ENCODE measurements at places on chromosomes 1 and 21.

DNA sequence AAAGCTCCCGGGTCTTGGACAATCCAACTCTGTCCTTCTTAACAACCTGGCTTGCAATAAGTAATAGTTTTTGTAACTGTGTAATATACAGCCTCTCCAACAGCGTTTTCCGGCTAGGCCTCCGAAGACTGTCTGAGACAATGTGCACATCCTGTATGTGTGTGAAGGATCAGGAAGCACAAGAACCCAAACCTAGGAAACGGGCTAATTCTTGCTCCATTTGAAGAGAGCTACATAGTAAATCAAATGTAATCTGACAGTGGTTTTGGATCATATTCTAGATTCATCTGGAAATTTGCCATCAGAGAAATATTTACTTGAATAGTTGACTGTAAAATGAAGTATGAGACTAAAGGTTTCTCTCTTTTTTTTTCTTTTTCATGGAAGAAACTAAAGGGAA is 1.2 kb downstream of the GPR52 start:
- no peak for DNase-seq

- no peak for DNase-seq
Observed at GRCh38 chr1:229064320-229065168, 206.4 kb upstream of the RAB4A start.

GRCh38 chr1:31605908-31606427 is 11.5 kb upstream of the HCRTR1 start:
- no peak for DNase-seq

DNA sequence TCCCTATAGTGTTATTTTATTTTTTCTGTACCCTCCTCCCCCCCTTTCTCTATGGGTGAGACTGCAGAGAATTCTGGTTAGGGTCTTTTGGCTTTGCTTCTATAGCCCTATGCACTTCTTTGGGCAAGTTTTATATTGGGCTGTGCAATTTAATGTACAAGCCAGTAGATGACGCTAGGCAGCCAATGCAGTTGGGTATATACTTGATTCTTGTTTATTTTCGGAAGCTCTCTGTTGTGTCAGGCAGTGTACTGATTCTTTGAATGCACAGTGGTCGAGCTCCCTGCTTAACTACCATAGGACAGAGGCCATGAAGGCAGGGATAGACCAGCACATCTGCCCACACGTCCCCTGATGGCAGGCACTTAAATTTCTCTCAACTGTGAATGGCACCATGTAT is 34.1 kb upstream of the GPR52 start:
- DNase-seq, result no peak

GRCh38 chr1:113233441-113233840 is 156.9 kb upstream of the MAGI3 start:
- no peak for DNase-seq

GRCh38 chr1:35936838-35937237 is 5.9 kb downstream of the AGO3 start:
- no peak for DNase-seq

DNA sequence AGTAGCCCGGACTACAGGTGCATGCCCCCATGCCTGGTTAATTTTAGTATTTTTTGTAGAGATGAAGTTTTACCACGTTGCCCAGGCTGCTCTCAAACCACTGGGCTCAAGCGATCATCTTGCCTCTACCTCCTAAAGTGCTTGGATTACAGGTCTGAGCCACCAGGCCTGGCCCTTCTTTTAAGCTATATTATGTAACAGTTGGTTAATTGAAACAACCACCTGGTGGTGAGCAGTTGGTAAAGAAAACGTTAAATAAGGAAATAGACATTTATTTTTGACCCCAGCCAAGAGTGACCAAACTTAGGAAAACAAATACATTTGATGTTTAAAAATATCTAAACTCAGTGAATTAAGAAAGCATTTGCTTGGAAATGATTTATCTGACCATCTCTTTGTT is 12.1 kb upstream of the PDC start:
- no peak for DNase-seq

GRCh38 chr1:4973341-4973740 is 318.9 kb downstream of the AJAP1 start:
- no peak for DNase-seq

DNA sequence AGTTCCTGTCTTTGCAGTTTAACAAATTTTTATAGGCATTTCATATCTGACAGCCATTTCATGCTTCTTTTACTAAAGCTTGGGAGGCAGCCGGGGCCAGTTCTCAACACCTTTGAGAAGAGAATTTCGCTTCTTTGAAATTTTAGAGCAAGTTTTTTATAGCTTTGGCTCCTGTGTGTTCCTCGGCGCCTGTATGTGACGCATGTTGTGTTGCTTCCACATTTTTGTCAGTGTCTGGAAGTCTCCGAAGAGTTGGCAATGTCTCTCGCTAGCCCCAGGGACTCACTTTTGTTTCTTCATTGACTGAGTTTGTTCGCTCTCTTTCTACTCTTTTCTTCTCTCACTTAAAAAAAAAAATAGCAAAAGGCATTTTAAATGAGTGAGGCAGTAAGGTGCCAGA is 386.9 kb upstream of the PLXNA2 start:
- no peak for DNase-seq

DNA sequence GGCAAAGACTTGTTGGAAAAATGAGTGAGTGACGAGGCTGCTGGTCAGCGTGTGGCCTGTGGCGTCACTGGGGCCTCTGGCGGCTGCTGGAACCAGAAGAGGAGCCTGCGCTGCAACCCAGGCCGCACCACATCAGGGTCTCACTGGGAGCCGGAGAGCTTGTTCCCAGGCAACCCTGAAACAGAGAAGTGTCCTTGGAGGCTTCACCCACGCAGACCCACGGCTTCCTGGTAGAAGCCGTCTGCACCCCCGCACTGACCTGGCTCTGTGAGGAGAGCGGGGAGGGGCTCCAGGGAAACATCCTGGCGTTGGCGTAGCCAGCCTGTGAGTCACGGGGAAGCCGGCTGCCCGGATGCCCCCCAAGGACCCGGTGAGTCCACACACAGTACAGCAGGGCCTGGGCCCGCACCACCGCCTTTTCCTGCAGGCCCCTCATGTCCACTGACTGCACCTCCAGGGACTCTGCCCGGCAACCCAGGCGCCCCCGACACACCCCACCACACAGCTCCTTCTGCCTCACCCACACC is 57.4 kb downstream of the COL6A1 start:
- no peak for DNase-seq

- DNase-seq, result no peak
Observed at GRCh38 chr21:14844001-14844400, 220.8 kb downstream of the NRIP1 start.

- DNase-seq, result no peak
Observed at GRCh38 chr1:91877574-91878208, 8.3 kb downstream of the TGFBR3 start.

DNA sequence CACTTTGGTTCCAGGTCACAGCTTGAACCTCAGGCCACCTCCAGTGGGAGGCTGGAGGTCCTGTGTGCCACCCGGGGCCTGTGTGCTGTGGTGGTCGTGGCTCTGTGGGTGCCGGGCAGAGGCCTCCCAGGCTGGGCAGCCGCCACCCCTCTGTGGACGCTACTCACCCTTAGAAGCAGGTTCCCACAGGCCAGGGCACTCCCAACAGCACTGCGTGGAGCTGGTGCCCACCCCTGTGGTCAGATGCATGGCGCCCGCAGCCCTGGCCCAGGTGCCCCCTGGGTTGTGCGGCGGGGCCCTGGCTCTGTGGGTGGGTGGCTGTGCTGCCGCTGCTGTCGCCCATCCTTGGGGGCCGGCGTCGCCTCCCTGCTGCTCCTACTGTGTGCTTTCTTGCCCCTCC is 39.7 kb downstream of the SKI start:
- no peak for DNase-seq

GRCh38 chr1:70093250-70093975 is 112.0 kb downstream of the LRRC40 start:
- DNase-seq, result no peak

- DNase-seq, result no peak
Observed at GRCh38 chr1:55359611-55360010, 144.4 kb upstream of the USP24 start.

DNA sequence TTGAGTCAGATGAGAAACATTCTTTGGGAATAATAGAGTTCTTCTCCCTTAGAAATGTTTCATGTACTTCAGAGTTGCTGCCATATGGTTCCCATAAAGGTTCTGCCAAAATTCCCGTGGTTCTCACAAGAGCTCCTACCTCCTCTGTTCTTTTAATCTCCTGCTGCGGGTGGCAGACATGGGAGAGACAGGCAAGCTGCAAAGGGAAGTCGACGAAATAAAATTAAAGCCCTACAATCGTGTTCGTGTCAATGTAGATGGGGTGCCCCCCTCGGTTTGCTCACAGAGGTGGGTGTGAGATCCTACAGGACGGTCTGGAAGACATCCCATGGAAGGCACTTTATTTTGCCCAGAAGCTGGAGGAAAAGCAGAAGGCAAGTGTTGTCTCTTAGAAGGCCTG is 276.0 kb downstream of the RWDD3 start:
- no peak for DNase-seq

DNA sequence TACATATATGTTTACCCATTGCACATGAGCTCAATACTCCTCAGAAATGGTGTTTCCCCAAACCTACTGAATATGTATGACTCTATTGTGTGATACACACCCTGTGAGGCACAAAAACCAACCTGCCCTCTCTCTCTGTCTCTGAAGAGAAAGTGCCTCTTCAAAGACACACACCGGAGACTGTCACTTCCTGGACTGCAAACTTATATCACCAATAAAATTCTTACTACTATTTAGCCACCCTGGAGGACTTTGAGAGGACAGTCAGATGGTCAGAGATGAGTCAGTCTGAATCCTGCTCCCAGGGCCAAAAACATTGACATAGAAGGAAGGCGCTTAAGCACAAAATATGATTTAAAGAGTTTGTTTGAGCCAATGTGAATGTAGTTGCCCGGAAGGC is 110.4 kb downstream of the PPIAL4G start:
- peak; percentile 35 for DNase-seq

DNA sequence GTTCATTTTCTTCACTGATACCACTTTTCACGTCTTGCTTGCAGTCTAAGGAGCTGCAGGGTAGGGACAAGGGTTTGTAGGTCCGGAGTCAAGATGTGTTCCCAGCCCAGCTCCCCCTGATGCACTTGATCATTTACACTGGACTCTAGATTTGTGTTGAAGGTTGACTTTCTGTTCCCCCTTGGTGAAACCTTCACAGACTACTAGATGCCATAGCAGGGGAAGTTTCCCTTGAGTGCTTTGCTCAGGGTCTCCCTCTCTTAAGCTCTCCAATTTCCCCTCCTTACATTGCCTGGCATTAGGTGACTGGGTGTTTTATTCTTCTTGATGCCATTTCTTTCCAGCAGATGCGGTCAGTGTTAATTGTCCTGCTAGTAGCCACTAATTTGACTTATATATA is 8.0 kb upstream of the RAB3GAP2 start:
- no peak for DNase-seq

DNA sequence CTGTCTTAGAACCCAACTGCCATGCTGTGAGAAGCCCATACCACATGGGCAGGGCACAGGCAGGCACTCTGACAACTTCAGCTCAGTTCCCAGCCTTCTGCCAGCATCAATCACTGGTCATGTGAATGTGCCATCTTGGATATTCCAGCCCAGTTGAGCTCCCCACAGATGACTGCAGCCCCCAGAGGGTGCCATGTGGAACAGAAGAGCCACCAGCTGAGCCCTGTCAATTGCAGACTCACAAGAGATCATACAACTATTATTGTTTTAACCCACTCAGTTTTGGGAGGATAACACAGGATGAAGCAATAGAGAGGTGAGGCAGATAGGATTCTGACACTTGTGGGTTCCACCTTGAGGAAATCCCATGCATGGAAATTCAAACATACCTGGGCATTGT is 78.4 kb upstream of the ZBTB40 start:
- no peak for DNase-seq

DNA sequence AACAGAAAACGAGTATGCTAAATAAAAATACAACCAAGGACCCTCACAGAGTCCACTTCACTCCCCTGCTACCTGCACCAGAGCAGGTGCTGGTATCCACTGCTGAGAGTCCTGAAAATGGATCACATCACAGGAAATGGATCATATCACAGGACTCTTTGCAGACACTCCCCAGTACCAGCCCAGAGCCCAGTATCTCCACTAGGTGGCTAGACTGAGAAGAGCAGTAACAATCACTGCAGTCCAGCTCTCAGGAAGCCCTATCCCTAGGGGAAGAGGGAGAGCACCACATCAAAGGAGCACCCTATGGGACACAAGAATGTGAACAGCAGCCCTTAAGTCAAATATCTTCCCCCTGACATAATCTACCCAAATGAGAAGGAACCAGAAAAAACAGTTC is 28.0 kb downstream of the AGBL4 start:
- no peak for DNase-seq

DNA sequence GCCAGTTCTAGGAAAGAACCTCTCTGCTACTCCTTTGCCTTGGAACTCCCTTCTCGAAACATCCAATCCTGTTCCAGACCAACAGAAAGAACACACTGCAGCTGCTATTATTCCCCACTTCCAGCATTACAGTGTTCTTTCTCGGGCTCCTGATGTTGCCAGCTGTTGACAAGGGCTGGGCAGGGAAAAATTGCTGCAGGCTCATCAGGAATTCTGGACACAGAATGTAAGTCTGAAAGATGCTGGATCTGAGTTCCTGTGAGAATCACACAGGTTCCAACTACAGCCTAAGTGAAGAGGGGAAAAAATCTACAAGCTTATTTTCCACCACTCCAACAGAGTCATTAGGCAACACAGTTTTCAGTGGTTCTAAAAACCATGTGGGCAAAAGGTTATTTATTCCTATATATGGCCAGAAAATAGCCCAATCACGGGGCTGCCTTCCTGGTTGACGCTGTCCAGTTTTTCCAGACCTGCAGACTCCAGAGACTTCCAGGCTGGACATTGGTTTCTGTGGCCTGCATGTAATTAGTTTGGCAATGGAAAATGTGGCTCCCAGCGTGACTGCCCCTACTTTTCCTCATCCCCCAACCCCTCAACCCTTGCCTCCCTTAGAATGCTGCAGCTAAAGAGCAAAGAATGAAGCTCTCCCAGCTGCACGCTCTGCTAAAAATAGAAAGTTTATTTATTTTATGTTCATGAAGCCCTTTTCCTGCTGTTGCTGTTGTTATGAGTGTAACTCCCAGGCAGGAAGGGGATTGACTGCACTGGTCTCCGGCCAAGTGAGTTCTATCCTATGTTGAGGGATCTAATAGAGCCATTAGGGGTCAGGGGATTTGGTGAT is 8.3 kb upstream of the KIAA0040 start:
- no peak for DNase-seq
